PC-3 (cell line): ENCODE measurements at places on chromosomes 2 and 18. TPM values are rescaled to one million over a fixed set of nuclear protein-coding genes. Genes with fewer than 3 reads are reported as not detected.

ODC1 gene
- total RNA-seq, result 712 and 714 TPM in 2 replicates

LAMA1 gene
- not detected in 2 replicates for total RNA-seq

APCDD1 gene
- not detected in 2 replicates for total RNA-seq

GNLY gene
- not detected in 2 replicates for total RNA-seq

GRCh38 chr18:42954887-42955286 lies 160.6 kb downstream of the RIT2 start:
- H3K4me3 ChIP-seq, result no peak overlapping the region
- no peak for DNase-seq
- H3K36me3 ChIP-seq, result no peaks in the 10 kb centered on the region
- H3K27me3 ChIP-seq, result no peaks in the 10 kb centered on the region
- no peak overlapping the region for H3K27ac ChIP-seq
- no peaks in the 10 kb centered on the region for H3K4me1 ChIP-seq

DNA sequence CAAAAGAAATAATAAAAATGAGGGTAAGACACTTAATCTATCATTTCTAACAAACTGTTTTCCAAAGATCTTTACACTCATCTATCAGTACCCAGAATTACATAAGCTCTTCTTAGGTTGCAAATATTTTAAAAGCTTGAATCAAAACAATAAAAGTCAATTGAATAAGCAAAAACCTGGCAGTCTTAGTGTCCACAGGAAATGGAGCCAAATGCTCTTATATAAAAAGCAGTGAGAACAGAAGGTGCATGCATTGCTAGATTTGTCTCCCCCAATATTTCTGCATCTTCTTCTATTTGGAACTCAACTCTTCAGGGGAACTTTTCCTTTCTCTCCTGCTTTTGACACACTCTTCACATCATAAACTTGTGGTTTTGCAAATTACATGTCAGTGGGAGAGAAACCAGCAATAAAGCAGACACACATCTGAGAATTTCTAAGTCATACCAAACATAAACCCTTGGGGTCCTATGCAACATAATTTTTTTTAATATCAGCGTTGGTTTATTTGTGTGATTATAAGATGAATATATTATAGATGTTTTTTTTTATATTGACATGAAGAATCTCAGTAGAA lies 343.9 kb upstream of the ACVR2A start:
- peak; percentile 11 for DNase-seq
- no peaks in the 10 kb centered on the region for H3K36me3 ChIP-seq
- no peak overlapping the region for H3K4me3 ChIP-seq

DNA sequence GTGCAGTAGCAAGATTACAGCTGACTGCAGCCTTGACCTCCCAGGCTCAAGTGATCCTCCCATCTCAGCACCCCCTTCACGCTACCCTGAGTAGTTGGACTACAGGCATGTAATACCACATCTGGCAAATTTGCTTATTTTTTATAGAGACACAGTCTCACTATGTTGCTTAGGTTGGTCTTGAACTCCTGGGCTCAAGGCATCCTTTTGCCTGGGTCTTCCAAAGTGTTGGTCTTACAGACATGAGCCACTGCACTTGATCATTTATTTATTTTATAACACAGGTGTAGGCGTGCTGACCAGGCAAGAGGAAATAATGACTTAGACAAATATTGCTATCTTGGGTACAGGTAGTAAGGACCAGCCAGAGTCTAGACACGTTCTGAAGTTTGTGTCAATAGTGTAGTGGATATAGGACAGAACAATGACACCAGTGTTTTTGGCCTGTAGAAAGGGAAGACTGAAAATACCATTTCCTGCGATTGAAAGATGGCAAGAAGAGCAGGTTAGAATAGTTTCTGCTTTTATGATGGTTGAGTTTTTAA lies 71.0 kb upstream of the THUMPD2 start:
- H3K36me3 ChIP-seq, result no peaks in the 10 kb centered on the region
- H3K27ac ChIP-seq, result no peak overlapping the region
- H3K27me3 ChIP-seq, result no peaks in the 10 kb centered on the region
- no peak overlapping the region for H3K4me3 ChIP-seq

DNA sequence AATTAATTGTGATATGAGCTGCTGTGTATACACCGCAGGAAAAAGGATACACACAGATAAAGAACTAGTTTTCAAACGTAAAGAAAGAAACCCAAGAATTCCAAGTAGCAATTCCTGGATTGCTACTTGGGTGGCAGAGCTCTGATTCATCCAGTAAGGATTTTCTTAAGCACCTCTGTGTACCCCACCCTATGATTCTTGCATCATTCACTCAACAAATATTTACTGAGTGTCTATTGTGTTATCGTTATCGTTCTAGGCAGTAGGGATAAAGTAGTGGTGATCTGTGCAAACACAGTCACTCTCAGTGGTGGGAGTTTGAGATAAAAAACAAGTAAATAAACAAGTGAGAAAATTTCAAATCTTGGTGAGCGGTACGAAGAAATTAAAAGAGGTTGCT lies 4.9 kb upstream of the TMEM200C start:
- DNase-seq, result peak; percentile 94
- H3K27ac ChIP-seq, result peak overlapping the region; percentile 65
- H3K27me3 ChIP-seq, result peaks cover 18% of the 10 kb centered on the region
- H3K4me1 ChIP-seq, result peaks cover 19% of the 10 kb centered on the region
- no peaks in the 10 kb centered on the region for H3K36me3 ChIP-seq

GRCh38 chr2:86035376-86035882 lies 70.3 kb downstream of the POLR1A start:
- no peak overlapping the region for H3K27ac ChIP-seq
- H3K27me3 ChIP-seq, result no peaks in the 10 kb centered on the region
- DNase-seq, result no peak
- H3K4me1 ChIP-seq, result no peaks in the 10 kb centered on the region
- no peak overlapping the region for H3K4me3 ChIP-seq
- H3K36me3 ChIP-seq, result peaks cover 70% of the 10 kb centered on the region

DNA sequence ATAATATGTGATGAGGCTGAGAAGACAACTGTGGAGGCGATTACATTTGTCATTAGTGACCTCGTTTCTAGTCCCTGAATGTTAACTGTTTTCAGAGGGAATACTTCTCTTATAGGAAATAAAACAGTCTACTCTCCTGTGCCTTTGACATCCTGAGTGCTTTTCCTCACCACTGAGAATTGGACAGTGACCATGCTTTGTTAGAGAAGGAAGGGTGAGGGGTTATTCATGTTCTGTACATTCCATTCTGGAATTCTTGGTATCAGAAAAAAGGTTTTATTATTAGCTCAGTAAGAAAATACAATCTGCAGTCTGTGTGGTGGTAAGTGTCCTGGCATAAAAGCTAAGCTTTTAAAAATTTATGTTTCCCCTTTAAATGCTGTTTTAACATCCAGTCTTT lies 58.8 kb downstream of the PARD3B start:
- no peaks in the 10 kb centered on the region for H3K27me3 ChIP-seq
- no peak for DNase-seq
- no peak overlapping the region for H3K4me3 ChIP-seq
- no peak overlapping the region for H3K27ac ChIP-seq
- H3K4me1 ChIP-seq, result no peaks in the 10 kb centered on the region
- no peaks in the 10 kb centered on the region for H3K36me3 ChIP-seq

DNA sequence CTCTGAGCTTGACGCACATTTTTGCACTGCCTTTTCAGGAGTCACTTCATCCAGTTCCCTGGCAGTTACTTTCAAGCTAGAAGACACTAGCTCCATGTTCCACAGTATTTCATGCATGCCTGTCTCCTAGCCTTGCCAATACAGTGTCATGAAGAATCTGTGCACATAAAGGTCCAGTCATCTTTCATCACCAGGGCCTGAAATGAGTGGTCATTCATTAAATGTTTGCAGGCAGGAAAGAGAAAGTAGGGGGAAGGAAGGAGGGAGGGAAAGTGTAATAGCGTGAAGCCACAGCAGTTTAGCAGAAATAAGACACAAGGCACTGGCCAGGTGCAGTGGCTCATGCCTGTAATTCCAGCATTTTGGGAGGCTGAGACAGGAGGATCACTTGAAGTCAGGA lies 92.4 kb upstream of the COPS8 start:
- peak; percentile 19 for DNase-seq
- H3K4me3 ChIP-seq, result no peak overlapping the region
- no peaks in the 10 kb centered on the region for H3K36me3 ChIP-seq
- H3K4me1 ChIP-seq, result peaks cover 14% of the 10 kb centered on the region
- H3K27me3 ChIP-seq, result no peaks in the 10 kb centered on the region; the same call in 1 of the 2 replicates
- no peak overlapping the region for H3K27ac ChIP-seq
